ENCODE measurements at places on chromosomes 5 and 9.

- DNase-seq: no peak
These were observed 6.9 kb downstream of the ADAM19 start for GRCh38 chr5:157568720-157569119.

DNA sequence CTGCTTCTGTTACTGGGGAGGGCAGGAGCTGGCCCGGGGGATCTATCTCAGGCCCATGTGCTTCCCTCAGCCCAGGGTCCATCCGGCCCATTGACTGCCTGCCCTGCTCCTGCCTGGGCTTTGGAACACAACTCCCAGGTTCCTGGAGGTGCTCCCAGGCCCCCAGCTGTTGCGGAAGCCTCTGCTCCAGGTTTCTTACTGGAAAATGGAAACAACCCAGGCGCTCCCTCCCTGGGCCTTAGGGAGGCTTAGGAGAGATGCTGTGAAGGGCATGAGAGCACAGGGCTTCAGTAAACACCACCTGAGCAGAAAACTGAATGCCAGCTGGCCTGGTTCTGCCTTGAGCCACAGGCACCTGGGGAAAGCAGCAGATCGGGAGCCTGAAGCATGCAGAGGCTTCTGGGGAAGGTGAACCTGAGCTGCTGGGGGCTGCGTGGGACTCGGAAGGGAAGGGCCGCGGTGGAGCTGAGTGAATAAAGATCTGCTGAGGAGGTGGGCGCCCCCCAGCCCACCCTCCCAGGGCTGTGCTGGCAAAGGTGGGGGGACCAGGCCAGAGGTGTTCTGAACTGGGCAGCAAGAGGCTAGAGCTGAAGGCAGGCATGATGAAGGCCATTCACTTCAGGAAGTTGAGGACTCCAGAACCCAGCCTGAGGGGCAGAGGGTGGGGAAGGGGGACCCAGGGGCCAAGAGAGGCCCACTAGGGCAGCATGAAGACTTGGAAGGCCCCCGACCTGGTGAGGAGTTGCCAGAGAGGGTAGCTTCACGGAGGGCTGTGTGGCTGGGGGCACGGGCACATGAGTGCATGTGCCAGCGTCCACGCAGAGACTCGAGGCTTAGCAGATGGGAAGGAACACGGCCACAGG lies 64.8 kb downstream of the SHB start:
- DNase-seq: no peak

GRCh38 chr9:130444565-130445221 lies at the start of gene ASS1:
Gene ASS1, plus strand, starts transcription at chr9:130444961. Its CDS starts 7,268 bp downstream, at chr9:130452229.
- no peak for DNase-seq

DNA sequence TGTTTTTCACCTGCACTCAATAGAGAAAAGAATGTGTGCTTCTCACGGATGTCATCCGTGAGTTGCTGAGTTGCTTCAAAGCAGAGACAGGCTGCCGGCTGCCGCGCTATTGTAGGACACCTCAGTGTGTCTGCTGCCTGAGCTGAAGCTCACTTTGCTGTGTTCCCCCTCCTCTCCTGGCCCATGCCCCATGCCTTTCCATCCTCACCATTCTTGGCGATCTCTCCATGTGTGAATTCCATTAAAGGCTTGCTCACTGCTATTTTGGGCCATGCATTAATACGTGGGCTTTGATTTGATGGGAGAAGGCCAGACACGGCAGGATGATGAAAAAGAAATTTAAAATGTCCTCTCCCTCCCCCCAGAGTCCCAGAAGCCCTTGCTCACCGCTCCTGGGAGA lies 14.5 kb downstream of the ADAM19 start:
- no peak for DNase-seq

- no peak for DNase-seq
These were observed 175.6 kb downstream of the MACROH2A1 start for GRCh38 chr5:135223404-135223803.

DNA sequence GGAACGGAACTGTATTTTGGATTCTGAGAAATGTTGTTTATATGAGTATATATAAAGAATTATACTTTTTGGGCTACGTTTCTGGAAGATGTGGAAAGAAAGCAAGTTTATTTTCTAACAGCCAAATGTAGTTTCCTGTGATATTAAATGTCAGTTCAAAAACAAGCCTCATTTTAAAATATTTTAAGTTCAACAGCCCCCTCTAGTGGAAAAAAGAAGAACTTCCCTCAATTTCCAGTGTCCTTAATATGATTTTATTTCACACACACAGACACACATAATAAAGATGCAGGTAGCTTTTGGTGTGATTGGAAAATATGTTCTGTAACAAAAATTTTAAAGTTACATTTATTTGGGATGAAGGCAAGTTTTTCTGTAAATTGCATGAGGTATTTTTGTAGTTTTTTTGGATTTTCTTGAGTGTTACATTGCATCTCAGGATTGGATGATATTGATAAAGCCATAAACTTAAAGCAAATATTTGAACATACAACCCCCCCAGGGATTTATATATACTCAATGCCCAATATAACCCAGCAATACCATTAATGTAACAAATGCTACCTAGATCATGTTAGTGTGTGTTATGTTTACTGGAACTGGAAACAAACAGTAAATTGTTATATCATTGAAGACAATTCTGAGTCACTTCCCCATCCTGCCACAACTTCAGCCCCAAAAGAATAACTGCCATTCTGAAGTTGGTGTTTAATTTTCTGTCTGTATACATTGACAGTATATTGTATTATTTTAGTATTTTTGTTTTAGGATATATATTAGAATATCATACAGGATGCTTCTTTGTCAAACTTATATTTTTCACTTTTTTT lies 54.0 kb downstream of the CCDC171 start:
- no peak for DNase-seq

GRCh38 chr5:55821731-55822512 lies 29.2 kb upstream of the IL31RA start:
- DNase-seq: no peak

- DNase-seq: no peak
These were observed 8.2 kb downstream of the SQSTM1 start for GRCh38 chr5:179828756-179829421.

GRCh38 chr5:590346-590745 lies 21.8 kb upstream of the CEP72 start:
- no peak for DNase-seq

DNA sequence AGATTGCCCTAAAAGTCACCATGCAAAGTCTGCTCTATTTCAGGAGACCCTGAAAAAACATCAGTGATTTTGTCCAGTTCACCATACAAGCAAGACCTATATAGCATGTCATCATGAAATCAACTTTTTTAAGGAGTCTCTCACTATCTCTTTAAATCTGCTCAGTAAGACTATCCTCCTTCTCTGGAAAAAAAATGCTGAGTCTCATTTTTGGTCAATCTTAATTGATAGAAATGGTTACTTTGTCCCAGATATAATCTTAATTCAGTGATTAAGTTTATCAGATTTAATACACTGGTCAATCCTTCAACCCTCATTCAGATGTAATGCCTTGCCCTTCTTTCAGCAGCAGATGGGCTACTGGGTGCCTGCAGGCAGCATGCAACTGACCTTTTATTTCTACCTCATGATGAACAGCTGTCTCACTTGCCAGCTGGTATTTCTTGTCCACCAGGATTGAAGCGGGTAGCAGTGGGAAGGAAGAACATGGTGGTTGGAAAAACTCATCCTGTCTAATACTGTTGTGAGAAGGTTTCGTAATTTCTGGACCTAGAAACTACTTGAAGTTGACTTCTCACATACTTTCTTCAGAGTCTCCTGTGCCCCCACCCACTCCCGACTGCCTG lies 375.3 kb downstream of the DNAH5 start:
- no peak for DNase-seq

DNA sequence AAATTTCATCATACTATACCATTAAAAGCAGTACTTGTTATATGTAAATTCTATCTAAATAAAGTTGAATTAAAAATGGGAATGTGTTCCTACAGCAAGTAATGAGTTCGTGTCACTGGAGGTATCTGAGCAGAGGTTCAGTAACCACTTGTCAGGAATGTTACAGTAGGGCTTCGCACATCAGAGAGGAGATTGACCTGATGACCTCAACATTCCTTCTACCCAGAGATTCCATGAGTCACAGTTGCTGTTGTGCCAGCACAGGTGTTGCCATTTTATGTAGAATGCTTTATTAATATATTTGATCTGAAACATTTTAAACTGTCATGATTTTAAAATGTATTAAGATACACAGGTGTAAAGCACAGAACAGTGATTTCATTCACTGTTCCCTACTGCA lies 60.3 kb downstream of the STX17 start:
- DNase-seq: no peak

DNA sequence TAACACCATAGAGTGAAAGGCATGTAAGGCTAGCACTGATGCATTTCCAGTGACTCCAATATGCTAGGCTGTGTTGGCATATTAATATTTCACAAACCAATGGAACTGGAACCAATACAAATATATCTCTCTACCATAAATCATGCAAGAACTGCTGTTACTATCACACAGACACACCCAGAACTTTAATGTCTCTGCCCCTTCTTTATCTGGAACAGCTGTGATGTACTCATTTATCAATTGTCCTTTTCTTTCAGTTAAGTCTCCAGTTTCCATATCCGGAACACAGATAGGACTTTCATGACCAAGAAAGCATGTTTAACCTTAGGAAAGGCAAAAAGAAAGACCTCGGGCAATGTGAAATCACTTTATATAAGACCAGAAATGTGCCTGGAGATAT lies 70.3 kb downstream of the SPTLC1 start:
- no peak for DNase-seq

DNA sequence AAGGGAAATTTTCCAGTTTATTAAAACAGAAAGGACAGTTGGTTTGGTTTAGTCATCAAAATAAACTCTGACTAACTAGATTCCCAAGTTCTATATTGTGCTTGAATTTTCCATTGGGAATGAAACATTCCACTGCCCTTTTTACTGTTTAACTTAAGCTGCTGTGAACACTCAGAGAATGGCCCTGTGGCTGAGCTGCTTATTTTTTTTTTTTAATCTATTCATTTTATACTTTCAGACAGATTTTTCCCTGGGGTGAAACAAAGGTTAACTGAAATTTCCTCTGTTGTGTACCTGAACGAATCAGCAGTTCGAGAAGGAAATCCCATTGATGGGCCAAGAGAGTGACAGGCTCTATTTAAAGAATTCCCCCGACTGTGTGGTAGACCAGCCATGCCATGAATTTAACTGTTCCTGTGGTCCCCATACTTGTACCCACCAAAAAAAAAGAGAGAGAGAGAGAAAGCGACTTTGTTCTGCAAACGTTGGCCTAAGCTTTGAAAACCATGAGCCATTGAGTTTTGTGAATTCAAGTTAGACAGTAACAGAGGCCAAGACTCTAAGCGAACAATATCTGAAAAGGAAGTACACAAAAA lies 138.7 kb upstream of the GRHPR start:
- no peak for DNase-seq

GRCh38 chr5:39586185-39586584 lies 161.4 kb upstream of the DAB2 start:
- no peak for DNase-seq

DNA sequence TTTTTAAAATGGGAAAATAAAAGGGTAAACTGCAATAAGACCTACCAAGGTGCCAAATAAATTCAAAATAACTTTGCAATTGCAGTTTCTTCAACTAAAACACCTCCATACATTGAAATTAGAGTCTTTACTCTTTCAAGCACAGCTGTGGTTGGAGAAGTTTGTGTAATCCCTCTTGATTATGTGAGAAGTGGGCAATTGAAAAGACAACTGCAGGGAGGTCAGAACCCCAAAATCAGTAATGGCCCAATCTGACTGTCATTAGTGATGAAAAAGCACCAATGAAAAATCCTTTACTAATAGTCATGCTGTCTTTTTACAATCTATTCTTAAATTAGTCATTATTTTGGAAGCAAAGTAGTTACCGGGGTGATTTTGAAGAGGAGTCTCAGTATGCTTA lies 116.7 kb upstream of the RGMB start:
- DNase-seq: no peak

- no peak for DNase-seq
These were observed 189.2 kb downstream of the TSSK1B start for GRCh38 chr5:113245427-113246225.

GRCh38 chr9:134253606-134254205 lies 72.5 kb upstream of the RXRA start:
- no peak for DNase-seq

DNA sequence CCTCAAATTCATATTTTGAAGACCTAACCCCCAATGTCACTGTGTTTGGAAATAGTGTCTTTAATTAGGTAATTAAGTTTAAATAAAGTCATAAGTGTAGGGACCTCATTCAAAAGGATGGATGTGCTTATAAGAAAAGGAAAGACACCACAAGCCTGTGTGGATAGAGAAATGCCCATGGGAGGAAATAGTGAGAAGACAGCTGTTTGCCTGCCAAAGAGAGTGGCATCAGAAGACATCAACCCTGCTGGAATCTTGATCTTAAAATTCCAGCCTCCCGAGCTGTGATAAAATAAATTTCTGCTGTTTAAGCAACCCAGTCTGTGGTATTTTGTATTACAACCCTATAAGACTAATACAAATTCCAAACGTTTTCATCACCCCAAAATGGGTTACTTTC lies 1867.9 kb upstream of the NUDT12 start:
- DNase-seq: no peak

- no peak for DNase-seq
These were observed 80.8 kb downstream of the NTNG2 start for GRCh38 chr9:132242621-132243155.

- no peak for DNase-seq
These were observed 276.2 kb upstream of the SLC30A5 start for GRCh38 chr5:68817632-68818031.

DNA sequence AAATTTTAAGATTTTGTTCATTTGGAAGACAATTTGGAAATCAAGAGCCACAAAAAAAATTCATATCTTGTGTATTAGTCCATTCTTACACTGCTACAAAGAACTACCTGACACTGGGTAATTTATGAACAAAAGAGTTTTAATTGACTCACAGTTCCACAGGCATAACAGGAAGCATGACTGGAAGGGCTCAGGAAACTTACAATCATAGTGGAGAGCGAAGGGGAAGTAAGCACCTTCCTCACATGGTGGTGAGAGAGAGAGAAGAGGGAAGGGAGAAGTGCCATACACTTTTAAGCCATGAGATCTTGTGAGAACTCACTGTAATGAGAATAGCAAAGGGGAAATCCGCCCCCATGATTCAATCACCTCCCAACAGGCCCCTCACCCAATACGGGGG lies 274.4 kb downstream of the KCNN2 start:
- DNase-seq: no peak

DNA sequence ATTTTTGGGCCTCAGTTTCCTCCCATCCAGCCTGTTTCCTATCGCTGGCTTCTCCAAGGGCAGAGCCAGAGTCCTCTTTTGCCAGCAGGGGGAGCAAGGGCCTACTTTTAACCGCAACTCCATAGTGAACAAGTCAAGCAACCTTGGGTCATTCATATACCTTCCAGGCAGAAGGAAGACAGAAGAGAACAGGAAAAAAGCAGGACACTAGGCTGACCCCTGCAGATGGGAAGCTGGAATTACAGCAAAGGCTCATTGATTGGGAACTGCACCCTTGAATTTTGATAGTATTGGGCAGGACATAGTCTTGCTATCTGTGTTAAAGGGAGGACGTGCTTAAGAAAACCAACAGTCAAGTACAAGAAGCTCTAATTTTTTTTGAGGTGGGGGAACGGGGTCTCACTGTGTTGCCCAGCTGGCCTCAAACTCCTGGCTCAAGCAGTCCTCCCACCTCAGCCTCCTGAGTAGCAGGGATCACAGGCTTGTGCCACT lies 30.1 kb downstream of the QRFP start:
- no peak for DNase-seq

Measured in stimulated activated CD8-positive, alpha-beta memory T cell treated with anti-CD3 and anti-CD28 coated beads, Interleukin-7, amount 100 ng/mL, for 1 hour (primary cell).